HEK293T (cell line): ENCODE measurements at places on chromosomes 4 and X.

GRCh38 chr4:2389691-2390090, 28.8 kb downstream of the ZFYVE28 start:
- DNase-seq, result no peak

GRCh38 chr4:142663828-142664227, 182.3 kb downstream of the INPP4B start:
- no peak for DNase-seq

GRCh38 chrX:154549766-154550165, 2.3 kb downstream of the IKBKG start:
- DNase-seq, result no peak

GRCh38 chrX:25005382-25006185, 10.2 kb downstream of the ARX start:
- no peak for DNase-seq

DNA sequence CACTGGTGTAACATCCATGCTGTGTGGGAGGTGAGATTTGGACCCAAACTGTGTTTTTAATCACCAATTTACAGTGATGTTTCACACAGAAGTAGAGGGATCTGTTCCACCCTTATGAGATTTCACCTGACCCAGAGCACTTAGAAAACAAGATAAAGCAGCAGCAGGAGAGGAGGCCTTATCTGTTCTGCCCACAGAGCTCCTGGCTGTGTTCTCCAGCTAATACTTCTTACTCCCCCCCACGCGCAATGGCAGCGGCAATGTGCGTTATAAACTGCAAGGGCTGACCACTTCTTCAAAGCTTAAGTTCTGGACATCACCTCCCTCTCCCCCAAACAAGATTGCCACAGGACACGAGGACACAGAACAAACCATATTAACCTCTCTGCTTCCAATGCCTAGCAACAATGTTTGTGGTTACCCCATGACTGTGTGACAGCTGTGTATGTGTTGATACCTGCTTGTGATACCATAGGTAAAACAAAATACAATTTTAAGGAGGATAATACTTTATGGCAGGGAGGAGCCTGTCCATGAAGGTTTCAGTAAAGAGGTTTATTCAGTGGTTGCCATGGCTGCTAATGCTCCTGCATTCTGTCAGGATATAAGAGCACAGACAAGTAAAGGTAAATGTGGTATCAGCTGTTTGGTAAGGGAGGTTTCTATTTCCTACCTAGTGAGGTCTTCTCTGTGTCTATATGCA, 210.0 kb downstream of the SOWAHB start:
- DNase-seq, result no peak

DNA sequence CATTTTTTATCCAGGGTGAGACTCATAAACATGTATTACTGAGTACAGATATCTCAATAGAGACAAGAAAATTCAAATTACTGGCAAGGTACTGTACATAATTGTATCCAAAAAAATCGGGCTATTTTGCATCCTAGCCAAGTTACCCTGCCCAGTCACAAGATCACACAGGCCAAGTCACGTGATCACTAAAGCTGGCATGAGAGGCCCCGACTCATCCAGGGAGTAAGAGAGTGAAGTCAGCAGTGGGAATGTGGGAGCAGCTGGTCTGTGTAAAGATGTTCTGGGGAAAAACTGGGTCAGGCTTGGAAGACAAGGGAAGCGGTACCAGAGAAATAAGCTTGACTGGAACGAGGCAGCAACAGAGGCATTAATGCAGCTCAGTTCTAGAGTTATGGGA, 119.3 kb upstream of the STS start:
- no peak for DNase-seq

GRCh38 chrX:91137883-91138282, 296.8 kb upstream of the PABPC5 start:
- DNase-seq, result no peak

DNA sequence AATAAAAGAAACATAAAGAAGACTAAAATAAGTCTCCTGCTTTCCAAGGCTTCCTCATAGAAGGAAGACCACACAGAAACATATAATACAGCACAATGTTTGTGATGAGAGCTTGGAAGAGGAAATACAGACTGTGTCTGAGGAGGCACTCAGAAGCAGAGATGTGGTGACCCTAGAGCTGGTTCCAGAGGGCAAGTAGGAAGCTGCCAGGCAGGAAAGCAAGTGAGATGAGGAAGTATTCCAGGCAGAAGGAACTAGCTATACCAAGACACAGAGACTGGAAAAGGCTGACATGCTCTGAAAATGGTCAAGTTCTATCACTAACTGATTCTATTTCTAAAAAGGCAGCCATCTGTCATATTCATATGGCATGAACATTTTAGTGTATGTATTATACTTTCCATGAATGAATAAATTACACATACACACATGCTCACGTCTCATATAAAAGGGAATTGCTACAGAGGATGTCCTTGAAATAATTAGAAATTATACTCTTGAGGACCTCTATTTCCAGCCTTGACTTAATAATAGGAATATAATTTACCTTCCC, 16.6 kb upstream of the HSFX2 start:
- DNase-seq, result no peak

- no peak for DNase-seq
These were observed 65.8 kb upstream of the MSN start for GRCh38 chrX:65601530-65602220.

DNA sequence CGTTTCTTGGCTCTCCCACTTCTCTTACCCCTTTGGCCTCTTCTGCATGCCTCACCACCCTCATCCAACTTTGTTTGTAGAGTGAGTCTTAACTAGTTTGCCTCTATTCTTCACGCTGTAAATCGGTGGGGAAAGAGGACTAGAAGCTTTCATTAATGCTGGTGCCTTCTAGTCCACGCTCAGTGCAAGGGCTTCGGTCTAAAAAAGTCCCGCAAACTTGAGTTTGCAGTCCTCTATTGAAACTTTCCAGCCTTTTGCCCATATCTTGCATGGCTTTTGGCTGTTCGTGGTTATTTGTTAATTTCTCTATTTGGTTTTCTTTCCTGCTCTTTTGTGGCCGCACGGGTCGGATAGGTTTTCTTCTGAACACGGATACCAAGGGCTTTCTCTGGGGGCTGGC, 868 bp downstream of the DACH2 start:
- no peak for DNase-seq

DNA sequence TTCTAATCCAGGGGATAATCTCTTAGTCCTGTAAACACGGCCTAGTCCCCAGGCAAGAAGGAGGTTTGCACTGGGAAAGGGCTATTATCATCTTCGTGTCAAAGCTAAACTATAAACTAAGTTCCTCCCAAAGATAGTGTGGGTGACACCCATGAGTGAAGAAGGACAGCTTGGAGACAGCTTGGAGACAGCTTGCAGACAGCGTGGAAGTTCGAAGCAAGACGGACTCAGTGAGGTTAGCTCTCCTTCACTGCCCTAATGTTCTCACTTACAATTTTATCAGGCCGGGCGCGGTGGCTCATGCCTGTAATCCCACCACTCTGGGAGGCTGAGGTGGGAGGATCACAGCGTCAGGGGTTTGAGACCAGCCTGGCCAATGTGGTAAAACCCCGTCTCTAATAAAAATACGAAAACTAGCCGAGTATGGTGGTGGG, 19.2 kb upstream of the PLCXD1 start:
- no peak for DNase-seq

DNA sequence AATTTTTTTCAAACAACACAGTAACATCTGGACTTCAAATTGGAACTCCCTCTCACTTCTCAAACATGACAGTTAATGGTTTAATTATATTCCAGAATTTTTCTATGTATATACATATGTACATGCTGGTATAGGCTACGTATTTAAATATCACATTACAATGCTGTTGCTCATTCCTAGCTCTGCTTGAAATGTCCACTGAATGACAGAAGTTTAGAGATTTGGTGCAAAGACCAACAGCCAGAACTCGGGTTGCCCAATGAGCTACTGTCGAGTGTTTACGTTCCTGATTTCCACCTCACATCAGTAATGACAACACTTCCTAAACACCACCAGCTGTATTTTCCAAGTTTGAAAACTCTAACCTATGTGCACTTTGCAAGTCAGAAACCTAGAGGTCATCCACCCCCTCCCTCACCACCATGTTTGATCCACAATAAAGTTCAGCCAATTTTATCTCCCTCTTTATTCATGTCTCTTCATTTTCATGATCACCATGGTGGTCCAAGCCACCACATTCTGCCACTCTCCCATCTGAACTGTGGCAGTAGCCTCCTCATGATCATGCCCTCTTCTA, 49.3 kb upstream of the RPL34 start:
- no peak for DNase-seq

- DNase-seq, result no peak
These were observed 3.1 kb downstream of the TEX13D start for GRCh38 chrX:124335598-124335997.

GRCh38 chr4:187380181-187380581, 615.4 kb upstream of the ZFP42 start:
- peak; percentile 14 for DNase-seq

GRCh38 chr4:139077567-139078355, 62.2 kb downstream of the NOCT start:
- DNase-seq, result no peak

DNA sequence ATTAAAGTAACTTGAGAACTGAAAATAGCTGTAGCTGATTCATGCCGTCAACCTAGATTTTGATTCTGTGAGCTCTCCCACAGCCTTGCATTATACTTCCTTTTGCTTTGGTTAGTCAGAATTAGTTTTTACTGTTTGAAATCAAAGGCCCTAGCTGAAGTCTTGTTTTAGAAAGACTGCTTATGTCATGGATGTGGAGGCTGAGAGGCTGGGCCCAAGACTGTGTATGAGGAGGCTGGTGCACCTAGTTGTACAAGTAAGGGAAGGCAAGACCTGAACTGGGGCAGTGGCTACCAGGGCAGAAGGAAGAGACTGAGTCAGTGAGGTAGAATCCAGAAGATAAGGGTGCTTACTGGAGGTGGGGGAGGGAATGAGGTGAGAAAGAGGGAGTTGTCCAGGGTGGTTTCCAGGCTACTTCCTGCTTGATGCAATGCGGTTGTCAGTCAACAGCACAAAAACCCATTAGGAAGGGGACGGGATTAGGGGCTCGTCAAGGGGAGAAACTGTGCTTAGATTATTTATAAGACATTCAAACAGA, 76.2 kb upstream of the PAGE3 start:
- DNase-seq, result no peak

DNA sequence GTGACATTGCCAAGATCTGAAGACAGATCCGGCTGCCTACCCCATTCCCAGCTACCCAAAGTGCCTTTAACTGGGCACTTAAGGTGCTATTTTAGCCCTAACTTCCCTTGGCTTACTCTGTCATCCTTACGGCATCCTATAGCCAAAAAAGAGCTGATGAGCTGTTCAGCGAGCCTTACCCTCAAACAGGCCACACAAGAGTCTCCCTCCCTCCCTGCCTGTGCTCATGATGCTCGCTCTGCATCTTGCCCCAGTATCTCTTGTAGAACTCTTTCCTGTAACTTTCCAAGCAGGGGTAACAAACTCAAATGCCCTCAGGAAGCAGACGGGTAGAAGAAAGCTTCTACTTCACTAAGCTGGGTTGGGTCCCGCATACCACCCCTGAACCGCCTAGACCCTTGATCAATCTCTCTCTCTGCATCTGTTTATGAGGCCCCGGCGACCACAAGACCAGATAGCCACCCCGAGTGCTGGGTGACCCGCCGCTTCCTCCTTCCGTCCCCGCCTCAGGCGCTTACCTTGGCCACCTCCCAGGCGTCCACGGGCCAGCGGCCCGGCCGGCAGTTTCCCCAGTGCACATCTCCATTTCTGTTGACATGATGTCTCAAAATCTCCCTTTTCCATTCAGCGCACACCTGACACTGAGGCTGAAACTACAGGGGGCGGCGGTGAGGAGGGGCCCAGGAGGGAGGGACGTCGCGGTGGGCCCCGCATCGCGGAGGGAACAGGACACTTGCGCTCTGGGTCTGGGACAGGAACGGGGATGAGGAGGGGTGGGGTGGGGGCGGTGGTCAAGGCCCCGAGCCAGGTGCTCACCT, 663 bp downstream of the CXorf38 start:
- peak; percentile 35 for DNase-seq

- peak; percentile 6 for DNase-seq
These were observed 1076.8 kb downstream of the PDHA2 start for GRCh38 chr4:96916711-96917110.
